Endodermal cell (in vitro differentiated cells): ENCODE measurements at places on chromosomes 11 and 22. TPM values are rescaled to one million over a fixed set of nuclear protein-coding genes. Genes with fewer than 3 reads are reported as not detected.

The HBG1 gene
- total RNA-seq, result not detected in 3 replicates

The ZP1 gene
- not detected in 2 replicates for total RNA-seq

The KRTAP5-8 gene
- not detected in 2 replicates for total RNA-seq

The SCN2B gene
- 0.09 to 0.21 TPM (median 0.20 TPM) in 3 replicates for total RNA-seq

The CD81 gene
- 222 to 286 TPM (median 275 TPM) in 3 replicates for total RNA-seq

The CNGA4 gene
- 1.7 to 3.2 TPM (median 2.8 TPM) in 3 replicates for total RNA-seq

The APOL6 gene
- total RNA-seq, result not detected in 3 replicates

The BAIAP2L2 gene
- 1.4 and 2.3 TPM in 2 replicates for total RNA-seq

The OR5D18 gene
- total RNA-seq, result not detected in 3 replicates

The L3MBTL2 gene
- total RNA-seq, result 16.8 to 25.2 TPM (median 24.3 TPM) in 3 replicates

The RAB38 gene
- 15.0 to 52.5 TPM (median 15.0 TPM) in 3 replicates for total RNA-seq

The SCT gene
- total RNA-seq, result 5.6 and 6.1 TPM in 2 replicates

The ART5 gene
- 5.9 to 9.1 TPM (median 7.8 TPM) in 3 replicates for total RNA-seq

The NTM gene
- total RNA-seq, result 0.78 to 1.7 TPM (median 1.6 TPM) in 3 replicates

The HTR3B gene
- total RNA-seq, result not detected in 3 replicates

The ASPHD2 gene
- total RNA-seq, result 6.0 to 7.2 TPM (median 6.4 TPM) in 3 replicates

The RAG2 gene
- not detected in 3 replicates for total RNA-seq

The KBTBD3 gene
- 4.0 and 4.5 TPM in 2 replicates for total RNA-seq

The MS4A4E gene
- not detected in 3 replicates for total RNA-seq

The SMIM38 gene
- total RNA-seq, result 0.11 and 0.20 TPM in 2 replicates

The ALDH3B2 gene
- not detected in 2 replicates for total RNA-seq

The ADSL gene
- 118 and 124 TPM in 2 replicates for total RNA-seq

The GAB4 gene
- total RNA-seq, result not detected in 3 replicates

The MS4A6A gene
- not detected in 2 replicates for total RNA-seq

The MUC6 gene
- 0.40 to 0.56 TPM (median 0.44 TPM) in 3 replicates for total RNA-seq

The GALR3 gene
- 0.40 to 1.5 TPM (median 0.44 TPM) in 3 replicates for total RNA-seq

The TRIM49 gene
- total RNA-seq, result not detected in 2 replicates

The ZC3H12C gene
- 3.2 to 5.2 TPM (median 4.1 TPM) in 3 replicates for total RNA-seq

The MUC2 gene
- total RNA-seq, result not detected in 3 replicates

The KLHL22 gene
- 15.6 to 34.1 TPM (median 32.8 TPM) in 3 replicates for total RNA-seq

The ST13 gene
- total RNA-seq, result 324 and 343 TPM in 2 replicates

The OTOG gene
- 0.33 and 0.95 TPM in 2 replicates for total RNA-seq

The MYO7A gene
- 2.7 to 3.9 TPM (median 3.6 TPM) in 3 replicates for total RNA-seq

The APOL1 gene
- 0.11 and 0.32 TPM in 2 replicates for total RNA-seq
